SHP77 treated with DMSO at 0.1 percent for 48 hours (cell line): ENCODE measurements at places on chromosomes 6 and 20.
A peak's percentile ranks its signal among the peaks of the same experiment; 100 is the strongest.

DNA sequence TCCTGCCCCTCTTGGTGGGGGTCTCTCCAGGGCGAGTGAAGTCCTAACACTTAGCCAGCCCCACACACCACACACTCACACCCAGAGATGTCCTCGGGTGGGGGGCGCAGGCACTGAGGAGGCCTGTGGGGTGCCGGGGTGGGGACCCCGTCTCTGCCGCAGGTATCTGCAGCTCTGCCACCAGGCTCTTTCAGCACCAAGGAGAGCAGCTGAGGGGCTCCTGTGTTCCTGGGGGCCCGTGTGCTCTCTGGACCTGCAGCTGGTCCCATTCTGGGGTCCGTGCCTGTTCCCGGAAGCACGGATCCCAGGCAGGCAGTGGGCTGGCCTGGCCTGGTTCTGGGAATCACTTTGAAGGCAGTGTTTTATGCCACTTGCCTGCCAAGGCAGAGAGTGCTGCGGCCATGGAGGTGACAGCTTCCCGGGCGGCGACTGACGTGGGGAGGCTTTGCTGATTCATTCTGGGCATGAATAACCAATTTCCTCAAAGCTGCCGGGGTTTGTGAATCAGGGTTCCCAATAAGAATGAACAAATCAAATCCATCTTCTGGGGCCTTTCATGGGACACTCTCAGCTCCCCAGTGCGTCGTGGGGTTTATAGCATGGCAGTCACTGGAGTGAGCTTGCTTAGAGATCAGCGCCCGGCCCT lies 54.4 kb upstream of the SLCO4A1 start:
- DNase-seq, result no peak

GRCh38 chr6:157068691-157069324 lies 254.5 kb downstream of the TMEM242 start:
- no peak for DNase-seq

DNA sequence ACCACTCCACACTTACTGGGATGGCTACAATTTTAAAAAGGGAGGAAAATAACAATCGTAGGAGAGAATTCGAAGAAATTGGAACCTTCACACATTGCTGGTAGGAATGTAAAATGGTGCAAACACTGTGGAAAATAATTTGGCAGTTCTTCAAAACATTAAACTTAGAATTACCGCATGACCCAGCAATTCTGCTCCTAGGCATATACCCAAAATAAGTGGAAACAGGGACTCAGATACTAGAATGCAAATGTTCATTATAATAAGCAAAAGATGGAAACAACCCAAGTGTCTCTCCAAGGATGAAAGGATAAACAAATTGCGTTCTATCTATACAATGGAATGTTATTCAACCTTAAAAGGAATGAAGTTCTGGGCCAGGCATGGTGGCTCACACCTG lies 245.5 kb upstream of the TAB2 start:
- no peak for DNase-seq

GRCh38 chr6:42320762-42321161 lies 103.1 kb upstream of the MRPS10 start:
- no peak for DNase-seq

DNA sequence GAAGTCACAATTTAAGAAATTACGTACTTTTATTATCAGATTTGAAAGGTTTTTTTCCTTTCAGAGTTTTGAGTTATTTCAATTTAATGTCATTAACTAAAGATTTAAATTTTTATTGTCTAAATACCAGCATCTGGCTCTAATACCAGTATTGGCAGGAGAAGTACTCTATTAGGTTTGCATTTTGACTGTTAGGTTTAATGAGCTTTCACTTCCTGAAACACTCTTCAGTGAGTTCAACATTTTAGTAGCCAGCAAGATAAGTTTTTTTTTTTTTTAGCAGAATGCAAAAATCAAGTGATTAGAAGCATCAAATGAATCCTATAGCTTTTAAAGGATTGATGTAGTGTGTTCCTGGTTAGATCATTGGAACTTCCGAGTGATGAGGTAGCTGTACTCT lies 34.0 kb upstream of the SCGN start:
- DNase-seq, result no peak

DNA sequence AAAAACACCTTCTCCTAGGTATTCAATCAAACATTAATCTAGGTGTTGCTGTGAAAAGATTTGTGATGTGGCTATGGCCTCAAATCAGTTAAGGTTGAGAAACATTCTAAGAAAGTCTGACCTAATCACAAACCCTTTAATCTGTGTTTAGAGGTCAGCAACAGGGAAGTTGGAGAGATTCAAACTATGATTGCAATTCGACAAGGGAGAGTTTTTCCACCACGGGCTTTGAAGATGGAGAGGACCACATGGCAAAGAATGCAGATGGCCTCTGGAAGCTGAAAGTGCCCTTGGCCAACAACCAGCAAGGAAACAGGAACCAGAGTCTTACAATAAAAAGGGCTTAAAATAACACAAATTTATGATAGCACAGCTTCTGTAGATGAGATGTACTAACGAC lies 29.6 kb upstream of the LGSN start:
- no peak for DNase-seq

DNA sequence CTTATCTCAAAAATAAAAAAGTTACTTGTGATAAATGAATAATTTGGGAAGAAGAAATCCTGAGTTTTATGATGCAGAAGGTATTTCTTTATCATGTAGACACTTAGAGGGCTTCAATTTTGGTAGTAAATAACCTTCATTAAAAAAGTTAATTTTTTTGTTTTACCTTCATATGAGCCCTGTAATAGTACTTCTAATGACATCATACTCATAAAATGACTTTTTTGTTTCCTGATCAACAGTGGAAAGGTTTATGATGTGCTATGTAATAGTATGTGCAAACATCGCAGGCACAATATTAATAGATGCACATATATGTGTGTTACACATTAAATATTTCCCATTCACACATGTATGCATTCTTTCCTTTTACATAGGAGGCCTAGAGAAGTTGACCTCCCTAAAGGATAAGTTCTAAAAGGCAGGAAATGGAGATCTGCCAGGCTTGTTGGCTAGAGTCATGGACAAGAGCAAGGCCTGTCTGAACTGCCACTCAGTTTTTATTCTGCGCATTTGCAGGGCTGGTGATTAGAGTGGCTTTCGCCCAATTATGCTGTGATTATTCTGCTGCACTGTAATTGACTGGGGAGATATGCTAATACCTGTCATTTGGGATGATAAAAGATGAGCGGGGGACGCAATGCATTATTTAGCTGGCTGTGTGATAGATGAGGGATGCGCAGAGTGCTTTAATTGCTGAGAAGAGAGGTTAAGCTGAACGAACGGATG lies 272.6 kb downstream of the TMEM242 start:
- no peak for DNase-seq

GRCh38 chr20:46089167-46089416 lies 670 bp downstream of the NCOA5 start:
- DNase-seq, result no peak

- DNase-seq, result peak; percentile 78
Measured at GRCh38 chr20:431012-431904, 23.2 kb downstream of the RBCK1 start.

DNA sequence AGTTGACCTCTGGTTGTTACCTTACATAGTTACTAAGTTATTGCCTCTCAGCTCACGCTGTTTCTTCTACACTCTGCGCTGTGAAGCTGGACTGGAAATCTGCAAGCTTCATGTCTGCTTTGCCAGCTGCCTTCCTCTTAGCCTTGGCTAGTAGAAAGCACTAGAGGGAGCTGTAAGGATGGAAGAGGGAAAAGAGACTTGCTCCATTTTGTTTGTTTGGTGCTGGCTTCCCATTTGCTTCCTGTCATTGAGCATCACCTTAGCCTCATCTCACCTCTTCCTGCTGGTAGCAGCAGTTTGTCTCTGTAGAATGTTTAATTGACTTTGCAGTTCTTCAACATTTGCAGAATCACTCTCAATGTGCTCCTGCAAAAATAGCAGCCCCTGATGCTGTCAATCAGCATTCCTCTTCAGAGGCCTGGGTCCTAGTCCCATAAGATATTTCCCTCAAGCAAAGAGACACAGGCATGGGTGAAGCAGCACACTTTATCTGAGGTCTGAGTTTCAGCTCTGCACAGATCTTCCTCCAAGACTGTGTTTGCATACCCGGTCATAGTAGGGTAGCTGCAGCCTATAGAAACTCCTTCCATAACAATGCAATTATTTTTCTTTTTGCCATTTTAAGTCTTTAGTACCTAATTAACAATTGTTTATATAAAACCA lies 302.2 kb upstream of the EPHA7 start:
- no peak for DNase-seq

DNA sequence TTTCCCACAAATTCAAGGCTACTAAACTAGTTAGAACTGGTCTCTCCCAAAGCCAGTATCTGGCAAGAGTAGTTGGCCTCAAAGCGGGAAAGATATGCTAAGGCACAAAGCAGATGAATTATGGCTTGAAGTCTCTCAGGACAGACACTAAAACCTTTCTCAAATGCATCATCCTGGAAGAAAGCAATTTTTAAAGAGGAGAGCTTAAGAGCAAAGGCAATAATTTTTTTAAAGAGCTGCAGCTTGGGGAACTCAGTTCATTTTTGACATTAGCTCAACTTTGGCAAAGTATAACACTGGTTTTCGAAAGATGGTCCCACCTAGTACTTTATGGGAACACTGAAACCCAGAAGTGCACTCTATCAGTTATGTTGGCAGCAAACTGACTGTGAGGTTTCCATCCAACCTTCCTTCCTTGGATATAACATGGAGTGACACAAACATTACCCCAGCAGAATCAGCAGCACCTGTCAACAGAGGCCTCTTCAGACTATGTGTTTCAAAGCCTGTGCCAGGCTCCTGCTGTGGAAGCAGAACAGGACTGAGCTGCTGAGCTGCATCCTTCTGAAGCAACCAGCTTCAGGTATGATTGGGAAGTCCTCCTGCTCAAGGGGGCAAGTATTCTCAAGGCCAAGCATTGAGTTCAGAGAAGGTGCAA lies 852.3 kb upstream of the HS3ST5 start:
- DNase-seq, result peak; percentile 4

DNA sequence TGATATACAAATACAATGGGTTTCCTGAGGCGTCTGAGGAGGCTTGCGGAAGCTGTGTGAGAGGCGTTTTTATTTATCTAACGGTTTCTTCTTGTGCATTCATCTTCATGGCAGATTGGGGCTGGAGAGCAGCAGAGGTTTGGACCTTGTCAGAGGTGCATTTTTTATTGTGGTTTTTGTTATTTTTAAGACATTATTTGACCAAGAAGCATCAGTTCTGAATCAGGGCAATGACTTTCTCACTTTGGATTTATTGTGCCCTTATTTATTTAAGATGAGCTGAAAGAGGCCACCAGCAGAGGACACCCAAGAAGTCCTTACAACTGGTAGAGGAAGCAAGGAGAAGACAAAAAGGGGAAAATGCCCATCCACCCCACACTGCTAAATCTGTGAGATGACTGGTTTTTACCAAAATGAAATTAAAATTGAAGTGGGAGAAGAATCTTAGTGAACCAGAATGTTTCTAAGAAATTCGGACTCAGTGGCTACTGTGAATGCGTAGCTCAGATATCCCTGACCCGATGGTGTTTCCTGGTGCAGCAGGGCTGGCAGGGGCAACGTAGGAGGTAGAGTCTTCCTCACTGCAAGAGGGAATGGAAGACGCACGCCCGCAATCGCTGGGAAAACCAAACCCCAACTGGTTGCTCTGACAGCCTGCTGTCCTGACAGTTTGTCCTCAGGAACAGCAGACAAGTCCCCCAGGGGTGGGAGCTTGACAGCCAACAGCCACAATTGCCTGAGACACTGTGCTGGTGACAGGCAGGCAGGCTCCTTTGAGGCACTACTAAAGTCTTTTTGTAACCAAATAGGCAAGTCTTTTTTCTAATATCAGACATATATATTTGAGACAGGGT lies 14.2 kb downstream of the PRR18 start:
- DNase-seq, result no peak

DNA sequence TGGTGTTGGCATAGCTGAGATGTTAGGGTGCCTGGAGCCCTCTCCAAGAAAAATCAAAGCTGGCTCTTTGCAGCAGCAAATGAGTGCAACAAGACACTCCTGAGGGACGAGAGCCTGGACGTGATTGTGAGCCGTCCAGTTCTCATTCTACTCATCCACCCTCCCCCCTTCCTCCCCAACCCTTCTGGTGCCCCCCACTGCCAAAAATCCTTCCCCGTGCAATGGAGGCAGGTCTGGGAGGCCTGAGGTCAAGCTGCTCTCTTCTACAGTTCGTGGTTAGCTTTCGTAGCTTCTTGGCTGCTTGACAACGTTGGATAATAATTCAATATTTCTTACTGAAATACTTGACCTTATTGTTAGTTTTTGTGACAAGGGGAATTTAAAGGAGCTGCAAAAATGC lies 185.3 kb upstream of the SUPT3H start:
- no peak for DNase-seq

- DNase-seq, result no peak
Measured at GRCh38 chr20:58646703-58647102, 4.4 kb upstream of the STX16 start.

DNA sequence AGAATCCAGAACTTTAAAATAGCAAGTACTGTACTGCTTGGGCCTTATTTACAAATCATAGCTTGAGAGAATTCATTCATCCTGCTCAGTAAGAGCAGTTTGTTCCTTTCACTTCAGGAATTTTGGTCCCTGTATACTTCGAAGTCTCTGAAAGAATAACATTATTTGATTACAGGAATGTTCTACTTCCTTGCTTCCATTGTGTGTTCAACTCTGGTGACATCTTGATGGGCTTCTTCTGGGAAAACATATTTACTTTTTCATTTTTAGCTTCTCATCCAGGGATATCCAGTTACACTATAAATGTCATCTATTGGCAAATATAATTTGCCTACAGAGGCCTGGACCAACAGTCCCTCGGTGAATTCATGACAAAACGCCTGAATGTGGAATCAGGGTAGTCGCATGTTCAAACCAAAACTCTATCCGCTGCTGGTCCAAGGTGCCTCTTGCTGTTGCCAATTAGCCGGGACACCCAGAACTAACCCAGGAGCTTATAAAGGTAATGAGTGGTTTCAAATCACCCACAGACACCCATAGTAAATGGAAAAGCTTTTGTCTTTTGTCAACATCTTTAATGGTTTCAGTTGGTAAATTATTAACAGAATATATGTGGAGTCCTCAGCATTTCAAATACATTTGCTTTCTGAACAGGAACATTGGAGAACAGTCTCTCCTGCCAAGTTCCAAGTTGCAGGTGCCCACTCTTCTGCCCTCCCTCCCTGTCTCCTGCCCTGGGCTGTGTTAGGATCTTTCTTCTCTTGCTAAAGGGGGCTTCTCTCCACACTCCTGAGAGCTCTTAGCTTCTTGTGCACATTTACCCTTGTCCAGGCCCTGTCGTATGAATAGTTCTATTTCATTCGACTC lies 162.5 kb upstream of the CITED2 start:
- DNase-seq, result no peak
